ENCODE measurements at places on chromosomes 6 and 20. TPM values are rescaled to one million over a fixed set of nuclear protein-coding genes. Genes with fewer than 3 reads are reported as not detected.
A peak's percentile ranks its signal among the peaks of the same experiment; 100 is the strongest.

- H3K4me1 ChIP-seq, result peaks cover 11% of the 10 kb centered on the region
- no peaks in the 10 kb centered on the region for H3K36me3 ChIP-seq
These were observed 87.0 kb downstream of the HIVEP2 start for GRCh38 chr6:142857796-142858555.

SALL4 gene
- total RNA-seq, result 1.6 TPM

KHDC1L gene
- total RNA-seq, result not detected

HLA-DQB1 gene
- 1.6 TPM for total RNA-seq

- H3K4me1 ChIP-seq, result no peaks in the 10 kb centered on the region
- DNase-seq, result no peak
- no peaks in the 10 kb centered on the region for H3K27me3 ChIP-seq
- H3K4me3 ChIP-seq, result no peak overlapping the region
These were observed 405.8 kb upstream of the FKBP1C start for GRCh38 chr6:62805431-62805830.

FAM217A gene
- not detected for total RNA-seq

DNA sequence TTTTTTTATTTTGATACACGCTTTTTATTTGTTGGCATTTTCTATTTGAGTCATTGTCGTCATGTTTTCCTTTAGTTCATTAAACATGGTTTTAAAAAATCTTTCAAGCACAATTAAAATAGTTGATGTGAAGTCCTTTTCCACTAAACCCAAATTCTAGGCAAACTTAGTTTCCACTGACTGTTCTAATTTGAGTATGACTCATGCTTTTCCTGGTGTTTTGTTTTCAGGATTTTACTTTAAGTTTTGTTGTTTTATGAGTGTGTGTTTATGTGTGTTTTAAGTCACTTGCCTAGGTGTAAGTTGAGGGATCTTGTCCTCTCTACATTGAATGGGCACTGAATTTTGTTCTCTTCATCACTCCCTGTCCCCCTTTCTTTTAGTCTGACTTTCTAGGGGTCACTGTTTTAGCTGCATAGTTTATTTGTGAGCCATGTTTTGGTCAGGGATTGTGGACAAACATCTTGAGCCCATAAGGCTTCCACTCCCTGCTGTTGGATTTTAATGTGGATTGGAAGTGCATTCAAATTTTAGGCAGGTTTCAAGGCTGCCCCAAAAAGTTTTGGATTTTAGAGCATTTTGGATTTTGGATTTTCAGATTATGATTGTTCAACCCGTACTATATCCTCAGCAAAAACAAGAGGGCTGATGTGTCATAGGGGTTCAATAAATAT is 94.8 kb downstream of the CDYL start:
- no peaks in the 10 kb centered on the region for H3K36me3 ChIP-seq
- no peaks in the 10 kb centered on the region for H3K27me3 ChIP-seq
- peaks cover 6% of the 10 kb centered on the region for H3K4me1 ChIP-seq
- H3K27ac ChIP-seq, result no peak overlapping the region
- no peak overlapping the region for H3K4me3 ChIP-seq

- peak; percentile 54 for DNase-seq
- no peaks in the 10 kb centered on the region for H3K36me3 ChIP-seq
- no peak overlapping the region for H3K4me3 ChIP-seq
- H3K27ac ChIP-seq, result no peak overlapping the region
- H3K4me1 ChIP-seq, result peaks cover 8% of the 10 kb centered on the region
These were observed 93.7 kb downstream of the PPP1R14C start for GRCh38 chr6:150236544-150236943.

DNA sequence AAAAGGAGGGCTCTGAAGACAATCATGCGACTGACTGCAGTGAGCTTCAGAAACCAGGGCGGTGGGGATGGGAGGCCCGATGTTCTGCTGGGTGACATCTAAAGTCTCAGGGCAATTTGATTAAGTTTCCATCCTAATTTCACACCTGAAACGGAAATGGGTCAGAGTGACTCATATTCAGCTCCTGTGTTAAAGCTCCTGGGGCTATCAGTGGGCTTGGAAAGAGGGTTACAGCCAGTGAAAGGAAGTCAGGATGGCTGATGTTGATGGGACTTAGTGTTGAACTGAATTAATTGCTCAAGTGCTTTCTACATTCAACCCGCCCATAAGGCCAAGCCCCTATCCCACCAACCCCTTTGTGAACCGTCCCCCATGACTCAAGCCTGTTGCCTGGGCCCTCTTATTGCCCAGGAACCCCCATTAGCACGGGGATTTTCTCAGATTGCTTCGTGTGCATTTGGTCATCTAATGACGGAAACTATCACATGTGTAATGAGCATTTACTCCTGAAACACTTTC is 47.1 kb upstream of the TBC1D7 start:
- H3K4me1 ChIP-seq, result peaks cover 12% of the 10 kb centered on the region
- H3K4me3 ChIP-seq, result no peak overlapping the region
- H3K36me3 ChIP-seq, result no peaks in the 10 kb centered on the region
- H3K27ac ChIP-seq, result no peak overlapping the region
- DNase-seq, result no peak

- H3K4me1 ChIP-seq, result peaks cover 10% of the 10 kb centered on the region
- H3K36me3 ChIP-seq, result no peaks in the 10 kb centered on the region
- no peaks in the 10 kb centered on the region for H3K27me3 ChIP-seq
- H3K4me3 ChIP-seq, result no peak overlapping the region
These were observed 150.4 kb downstream of the INSM1 start for GRCh38 chr20:20518263-20518662.

MLIP gene
- under 0.01 TPM for total RNA-seq

MAP7 gene
- total RNA-seq, result 19.7 TPM

- no peak overlapping the region for H3K27ac ChIP-seq
- H3K4me1 ChIP-seq, result no peaks in the 10 kb centered on the region
- H3K36me3 ChIP-seq, result no peaks in the 10 kb centered on the region
- H3K27me3 ChIP-seq, result no peaks in the 10 kb centered on the region
- no peak for DNase-seq
These were observed 251.0 kb upstream of the TCF21 start for GRCh38 chr6:133637874-133638273.

CPNE5 gene
- not detected for total RNA-seq

DNA sequence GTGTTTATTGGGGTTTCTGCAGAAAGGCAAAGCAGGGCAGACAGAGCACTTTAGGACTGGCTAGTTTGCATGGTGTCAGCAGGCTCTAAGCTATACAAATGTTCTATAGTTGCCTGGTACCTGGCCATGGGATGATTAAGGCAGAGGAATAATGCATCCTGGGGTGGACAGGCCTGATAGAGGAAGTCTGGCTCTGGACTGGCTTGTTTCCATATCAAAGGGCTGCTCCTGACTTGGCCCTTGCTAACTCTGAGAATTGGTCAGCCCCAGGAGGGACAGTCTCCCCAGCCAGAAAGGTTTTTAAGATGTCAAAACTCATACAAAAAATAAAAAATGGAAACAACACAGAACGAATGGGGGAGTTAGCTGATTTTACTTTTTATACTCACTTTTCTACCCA is 136.9 kb downstream of the TBC1D7 start:
- no peaks in the 10 kb centered on the region for H3K27me3 ChIP-seq
- no peak overlapping the region for H3K27ac ChIP-seq
- no peaks in the 10 kb centered on the region for H3K36me3 ChIP-seq

GRCh38 chr20:61510778-61511330 is 258.8 kb downstream of the CDH4 start:
- H3K27me3 ChIP-seq, result no peaks in the 10 kb centered on the region
- no peaks in the 10 kb centered on the region for H3K4me1 ChIP-seq
- H3K27ac ChIP-seq, result no peak overlapping the region
- DNase-seq, result no peak
- no peaks in the 10 kb centered on the region for H3K36me3 ChIP-seq
- no peak overlapping the region for H3K4me3 ChIP-seq

- H3K36me3 ChIP-seq, result no peaks in the 10 kb centered on the region
- H3K4me1 ChIP-seq, result no peaks in the 10 kb centered on the region
- DNase-seq, result no peak
- H3K27ac ChIP-seq, result no peak overlapping the region
These were observed 107.4 kb downstream of the SAMD5 start for GRCh38 chr6:147615659-147616456.

RPP40 gene
- 4.9 TPM for total RNA-seq

SRMS gene
- total RNA-seq, result not detected

DNA sequence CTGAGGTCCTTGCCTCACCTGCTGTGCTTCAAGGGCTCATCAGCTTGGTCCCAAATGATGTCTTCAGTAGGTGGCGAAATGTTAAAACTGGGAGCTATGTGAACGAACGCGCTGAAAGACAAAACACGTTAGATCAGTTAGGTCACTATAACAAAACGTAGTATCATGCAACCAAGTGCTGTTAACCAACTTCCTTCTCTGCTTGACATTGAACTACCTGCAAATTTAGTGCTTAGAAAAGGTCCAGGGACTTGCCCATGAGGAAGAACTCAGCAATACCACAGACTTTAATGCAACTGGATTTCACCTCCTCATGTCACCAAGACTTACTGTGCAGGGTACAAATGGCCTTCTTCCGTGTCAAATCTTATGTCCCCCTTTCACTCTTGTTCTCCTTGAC is 24.8 kb downstream of the BACH2 start:
- H3K4me3 ChIP-seq, result no peak overlapping the region
- H3K27ac ChIP-seq, result no peak overlapping the region
- no peaks in the 10 kb centered on the region for H3K27me3 ChIP-seq

All from body of pancreas (tissue), 4 donors.